ENCODE measurements at places on chromosomes 3 and 15.

GRCh38 chr3:133869586-133869985, 26.1 kb downstream of the RAB6B start:
- DNase-seq: no peak

GRCh38 chr3:126480206-126480605, 4.5 kb upstream of the ZXDC start:
- DNase-seq: no peak

DNA sequence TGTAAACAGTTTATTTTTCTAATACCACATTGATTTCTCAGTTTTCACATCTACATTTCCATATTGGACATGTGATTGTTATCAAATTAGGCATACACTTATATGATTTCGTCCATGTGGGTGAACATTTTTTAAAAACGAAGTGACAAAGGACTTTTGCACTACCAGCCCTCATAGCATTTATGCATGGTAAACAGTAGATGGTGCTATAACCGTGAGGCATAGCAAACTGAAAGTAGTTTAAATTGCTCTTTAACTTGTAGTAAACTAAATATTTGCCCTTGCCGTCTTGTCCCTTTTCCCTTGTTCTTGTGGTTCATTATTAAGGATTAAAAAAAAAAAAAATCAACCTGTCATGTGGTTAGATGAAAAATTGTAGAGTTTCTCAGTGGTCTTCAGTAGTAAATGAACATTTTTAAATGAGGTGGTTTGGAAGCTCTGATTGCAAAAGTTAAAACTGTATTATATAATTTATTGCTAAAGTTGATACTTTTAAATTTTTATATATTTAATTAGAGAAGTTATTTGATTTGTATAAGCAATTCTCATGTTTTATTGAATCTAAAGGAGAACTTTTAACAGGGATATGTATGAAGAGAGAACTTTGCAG, 24.0 kb downstream of the STX19 start:
- no peak for DNase-seq

DNA sequence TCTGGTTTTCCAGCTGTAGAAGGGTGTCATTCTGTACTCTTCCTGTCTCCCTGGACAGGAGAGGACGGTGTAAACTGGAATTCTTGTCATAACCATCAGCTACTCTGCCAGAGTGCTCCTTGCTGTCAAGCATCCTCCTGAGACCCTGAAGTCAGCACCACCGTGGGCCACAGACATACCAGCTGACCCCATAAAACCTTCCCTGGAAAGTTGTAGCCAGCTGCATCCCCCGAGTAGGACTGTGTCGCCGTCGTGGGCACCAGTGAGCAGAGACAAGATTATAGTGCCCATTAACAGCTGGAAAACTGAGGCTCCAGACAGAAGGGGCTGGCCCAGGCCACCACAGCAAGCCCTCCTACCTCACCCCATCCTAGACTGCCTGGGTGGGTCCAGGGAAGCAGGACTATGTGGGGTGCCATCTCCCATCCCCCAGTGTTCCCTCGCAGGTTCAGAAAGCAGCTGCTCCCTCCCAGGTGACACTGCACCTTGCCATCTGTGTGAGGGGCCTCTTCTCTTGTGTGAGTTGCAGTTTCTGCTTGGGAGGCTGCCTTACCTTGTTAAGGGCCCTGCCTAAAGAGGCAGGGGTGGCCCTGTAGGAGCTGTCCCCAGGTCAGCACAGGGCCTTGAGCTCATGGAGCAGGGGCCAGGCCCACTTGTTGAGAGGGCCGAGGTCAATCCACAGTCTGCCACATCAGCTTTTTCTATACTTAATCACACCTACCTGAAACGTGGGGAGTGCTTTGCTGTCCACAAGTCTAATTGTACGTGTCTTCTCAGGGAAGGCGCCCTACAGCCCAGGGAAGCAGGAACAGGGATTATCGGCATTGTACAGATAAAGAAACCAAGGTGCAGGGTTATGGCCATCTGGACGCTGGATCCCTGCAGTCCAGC, 191.9 kb upstream of the LINGO1 start:
- no peak for DNase-seq

DNA sequence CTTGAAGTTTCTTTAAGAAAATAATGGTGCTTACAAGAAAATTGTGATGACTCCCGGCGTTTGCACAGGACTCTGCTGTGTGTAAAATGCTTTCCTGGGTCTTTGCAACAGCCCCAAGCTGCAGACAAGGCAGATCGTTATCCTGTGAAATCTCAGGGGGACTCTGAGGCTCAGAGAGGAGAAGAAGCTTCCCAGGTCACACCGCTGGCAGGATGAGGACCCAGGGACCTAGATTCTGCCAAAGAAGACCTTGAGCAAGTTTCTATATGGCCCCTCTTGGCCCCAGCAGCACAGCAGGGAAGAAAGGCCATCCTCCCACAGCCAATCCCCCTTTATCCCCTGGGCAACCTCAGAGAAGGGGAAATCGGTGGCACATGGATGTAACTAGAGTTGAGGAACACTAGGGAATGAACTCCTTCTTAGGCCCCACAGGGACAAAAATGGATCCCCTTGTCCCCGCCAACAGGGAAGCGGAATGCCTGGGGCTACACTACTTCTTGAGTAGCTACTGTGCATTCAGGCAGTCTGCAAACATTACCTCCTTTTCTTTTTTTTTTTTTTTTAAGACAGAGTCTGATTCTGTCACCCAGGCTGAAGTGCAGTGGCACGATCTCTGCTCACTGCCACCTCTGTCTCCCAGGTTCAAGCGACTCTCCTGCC, 72.8 kb downstream of the CPN2 start:
- peak; percentile 51 for DNase-seq

DNA sequence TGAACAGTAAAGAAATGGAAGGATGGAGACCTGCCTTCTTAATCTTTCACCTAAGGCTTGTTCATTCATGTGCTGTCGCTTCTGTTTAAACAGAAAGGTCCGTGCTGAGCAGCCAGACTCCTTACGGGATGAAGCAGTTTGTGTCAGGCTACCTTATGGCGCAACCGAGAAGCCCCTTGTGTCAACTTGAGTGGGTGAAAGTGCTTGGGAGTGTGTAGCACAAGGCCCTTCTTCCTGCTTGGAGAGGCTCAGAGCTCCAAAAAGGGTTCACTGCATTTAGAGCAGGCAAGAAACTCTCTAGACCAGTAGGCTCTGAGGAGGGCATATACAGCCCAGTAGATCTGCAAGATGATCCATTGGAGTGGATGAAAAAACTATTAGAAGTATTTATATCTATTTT, 16.0 kb downstream of the CAPN3 start:
- DNase-seq: no peak

DNA sequence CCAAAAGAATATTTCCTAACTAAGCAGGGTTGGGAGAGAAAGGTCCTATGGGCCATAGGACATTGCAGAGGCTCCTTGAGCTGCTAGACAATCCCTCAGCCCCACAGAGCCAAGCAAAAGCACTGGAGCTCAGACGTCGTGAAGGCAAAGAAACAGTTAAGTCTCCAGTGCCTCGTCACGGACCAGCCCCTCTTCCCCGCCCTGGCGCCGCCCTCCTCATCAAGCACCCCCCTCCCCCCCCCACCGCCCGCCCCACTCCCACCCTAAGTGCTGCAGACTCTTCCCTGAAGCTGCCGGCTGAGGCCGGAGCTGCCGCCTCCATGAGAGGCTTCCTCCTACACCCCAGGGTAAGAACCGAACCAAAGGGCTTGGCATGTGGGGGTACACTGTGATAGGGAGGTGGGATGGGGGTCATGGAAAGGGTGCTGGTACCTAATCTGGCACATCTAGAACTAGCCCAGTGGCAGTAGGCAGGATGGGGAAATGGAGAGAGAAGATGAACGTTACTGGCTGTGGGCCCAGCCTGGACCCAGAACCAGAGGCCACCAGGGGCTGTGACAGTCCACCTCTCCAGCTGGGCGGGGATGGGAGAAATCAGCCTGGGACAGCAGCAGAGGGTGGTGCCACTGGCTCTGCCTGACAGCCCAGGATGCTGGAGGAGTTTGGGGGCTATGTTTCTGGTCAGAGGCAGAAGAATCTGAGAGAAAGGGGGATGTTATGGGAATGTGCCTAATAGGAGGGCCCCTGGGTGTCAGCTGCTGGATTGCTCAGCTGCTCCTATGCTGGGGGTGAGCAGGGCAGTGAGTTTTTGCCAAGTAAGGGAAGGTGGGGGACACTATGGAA, at the start of gene MAP1A:
MAP1A (plus strand) TSS at position 255 of the 843 bp plus-strand sequence. CDS start 3,866 bp downstream, outside the sequence.
- DNase-seq: peak; percentile 93

DNA sequence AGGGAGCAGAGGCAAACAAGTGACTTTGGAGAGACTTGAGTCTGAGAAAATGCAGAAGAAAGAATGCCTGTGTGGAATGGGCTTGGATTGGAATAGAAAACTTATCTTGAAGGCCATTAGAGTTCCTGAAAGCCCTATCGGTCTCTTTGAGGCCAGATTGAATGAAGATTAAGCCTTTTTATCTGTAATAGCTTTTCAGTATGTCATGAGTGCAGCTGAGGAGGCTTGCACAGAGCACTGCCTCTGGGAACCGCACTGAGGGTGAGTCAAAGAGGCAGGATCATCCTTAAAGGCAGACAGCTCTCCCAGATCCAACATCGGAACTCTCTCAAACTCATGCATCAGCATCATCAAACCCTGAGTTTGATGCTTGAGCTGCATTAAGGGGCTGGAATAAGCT, 515.2 kb downstream of the NTRK3 start:
- DNase-seq: peak; percentile 70

- no peak for DNase-seq
Measured at GRCh38 chr3:192122832-192123594, 604.3 kb downstream of the FGF12 start.

- DNase-seq: no peak
Measured at GRCh38 chr3:88019024-88019423, 39.8 kb downstream of the CGGBP1 start.

DNA sequence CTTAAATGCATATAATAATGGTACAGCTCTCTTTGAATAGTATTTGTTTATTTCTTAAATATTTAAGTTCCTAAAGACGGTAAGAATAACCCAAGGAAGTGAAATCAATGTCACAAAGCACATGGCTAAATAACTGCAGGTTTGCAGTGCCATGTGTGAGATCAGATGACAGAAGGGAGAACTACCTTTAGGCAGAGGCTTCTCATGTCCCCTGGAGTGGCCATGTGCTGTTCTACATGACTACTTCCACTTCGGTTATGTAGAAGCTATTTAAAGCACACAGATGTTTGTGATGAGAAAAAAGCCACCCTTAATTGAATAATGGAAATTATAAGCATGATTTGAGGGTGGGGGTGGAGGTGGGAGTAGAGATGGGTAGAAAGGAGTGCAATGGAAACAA, 109.1 kb downstream of the UBE3A start:
- DNase-seq: no peak

- peak; percentile 76 for DNase-seq
Measured at GRCh38 chr15:92391640-92392039, 2.0 kb upstream of the ST8SIA2 start.

DNA sequence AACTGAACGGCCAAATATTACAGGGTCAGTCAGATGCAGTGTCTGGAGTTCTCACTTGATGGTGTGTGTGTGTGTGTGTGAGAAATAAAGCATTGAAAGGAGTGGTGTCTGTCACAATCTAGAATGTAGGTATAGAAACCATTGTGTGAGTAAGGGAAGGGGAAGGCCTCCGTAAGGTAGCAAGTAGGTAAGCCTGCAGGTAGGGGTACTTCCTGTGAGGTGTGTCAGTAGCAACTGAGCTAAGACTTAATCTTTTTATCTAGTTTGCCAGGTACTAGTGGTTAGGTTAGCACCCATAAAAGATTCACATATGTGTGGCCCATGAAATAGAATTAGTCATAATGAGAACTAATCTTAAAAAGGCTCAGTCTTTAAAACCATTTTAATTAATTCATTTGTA, 1517.8 kb downstream of the SI start:
- no peak for DNase-seq

DNA sequence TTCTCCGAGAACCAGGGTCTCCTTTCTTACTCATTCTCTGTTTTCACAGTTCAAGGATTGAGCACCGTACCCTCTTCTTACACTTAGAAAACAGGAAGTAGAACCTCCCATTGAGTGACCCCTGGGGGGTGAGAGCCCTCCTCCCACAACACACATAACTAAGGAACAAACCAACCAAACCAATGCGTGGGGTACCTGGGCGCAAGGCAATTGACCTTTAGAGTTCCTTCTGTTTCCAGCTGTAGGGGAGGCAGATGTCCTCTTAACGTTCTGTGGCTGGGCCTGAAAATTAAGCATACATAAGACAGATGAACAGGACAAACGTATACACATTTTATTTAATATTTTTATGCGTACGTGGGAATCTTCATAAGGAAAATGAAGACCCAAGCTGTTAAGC, 33.5 kb upstream of the TIMP4 start:
- DNase-seq: no peak

GRCh38 chr3:1214933-1215332, 122.1 kb downstream of the CNTN6 start:
- no peak for DNase-seq

DNA sequence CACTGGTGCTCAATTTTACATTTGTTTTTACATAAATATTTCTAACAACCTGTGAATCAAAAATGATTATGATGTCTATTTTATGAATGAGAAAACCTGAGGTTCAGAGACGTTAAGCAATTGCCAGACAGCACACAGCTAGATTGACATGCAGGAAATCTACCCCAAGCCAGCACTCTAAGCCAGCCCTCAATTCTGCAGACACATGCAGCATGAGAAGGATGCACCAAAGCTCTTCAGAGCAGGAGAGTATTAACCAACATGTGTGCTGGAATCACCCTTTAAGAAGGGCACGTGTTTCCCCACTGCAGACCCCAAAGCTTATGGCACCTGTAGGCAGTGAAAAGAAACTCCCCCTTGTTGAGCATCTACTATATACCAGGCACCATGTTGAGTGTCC, 126.1 kb upstream of the ARHGEF3 start:
- DNase-seq: no peak

- DNase-seq: peak; percentile 50
Measured at GRCh38 chr3:195821403-195822130, 9.8 kb upstream of the MUC4 start.

DNA sequence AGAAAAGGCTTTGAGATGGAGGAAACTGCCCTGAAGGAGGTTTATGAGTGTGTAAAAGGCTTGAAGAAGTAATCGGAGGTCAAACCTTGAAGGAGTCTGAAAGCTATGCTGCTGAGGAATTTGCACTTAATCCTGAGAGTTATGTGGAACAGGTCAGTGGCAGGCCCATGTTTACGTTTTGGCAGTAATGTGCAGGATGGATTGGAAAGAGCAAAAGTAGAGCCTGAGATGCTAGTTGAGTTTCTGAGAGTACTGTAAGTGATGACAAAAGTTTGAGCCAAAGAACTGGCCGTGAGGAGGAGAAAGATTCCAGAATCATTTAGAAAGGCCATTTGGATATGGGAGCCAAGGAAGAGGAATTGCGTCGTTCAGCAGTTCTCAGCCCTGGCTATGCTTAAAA, 3.2 kb upstream of the GASK1A start:
- DNase-seq: no peak

DNA sequence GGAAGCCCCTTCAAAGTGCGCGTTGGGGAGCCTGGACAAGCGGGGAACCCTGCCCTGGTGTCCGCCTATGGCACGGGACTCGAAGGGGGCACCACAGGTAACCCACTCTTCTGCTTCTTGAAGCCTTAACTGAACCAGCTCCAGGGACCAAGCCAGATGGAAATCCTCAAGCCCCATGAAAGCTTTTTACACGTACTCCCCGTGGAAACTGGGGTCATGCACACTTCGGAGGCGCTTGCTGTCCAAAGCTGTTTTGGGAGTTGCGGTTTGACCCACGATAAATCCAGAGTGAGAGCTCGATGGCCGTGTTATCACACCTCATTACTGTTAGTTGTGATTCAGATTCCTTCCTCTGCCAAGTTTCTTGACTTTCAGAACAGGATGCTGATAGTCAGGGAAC, 47.5 kb downstream of the DNASE1L3 start:
- no peak for DNase-seq

All from islet precursor cell (in vitro differentiated cells).